Omental fat pad (tissue), 4 donors: ENCODE measurements at places on chromosomes 4 and X. TPM values are rescaled to one million over a fixed set of nuclear protein-coding genes. Genes with fewer than 3 reads are reported as not detected.

DNA sequence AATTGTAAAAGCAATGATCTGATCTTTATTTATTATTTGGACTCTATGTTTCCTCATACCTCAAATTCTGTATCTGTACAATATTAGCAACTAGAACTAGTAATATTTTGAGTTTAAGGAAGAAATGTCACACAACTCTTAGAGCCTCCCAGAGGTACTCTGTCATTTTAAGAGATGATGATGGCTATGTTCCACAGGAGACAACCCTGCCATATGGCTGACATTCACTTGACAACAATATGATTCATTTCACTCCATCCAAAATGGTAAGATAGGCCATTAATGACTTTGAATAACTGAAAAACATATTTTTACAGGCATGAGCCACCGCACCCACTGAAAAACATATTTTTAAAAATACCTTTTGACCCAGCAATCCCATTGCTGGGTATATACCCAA is 190.3 kb downstream of the MAML3 start:
- DNase-seq = no peak

Gene MAPK10
- 51.3 TPM for total RNA-seq

DNA sequence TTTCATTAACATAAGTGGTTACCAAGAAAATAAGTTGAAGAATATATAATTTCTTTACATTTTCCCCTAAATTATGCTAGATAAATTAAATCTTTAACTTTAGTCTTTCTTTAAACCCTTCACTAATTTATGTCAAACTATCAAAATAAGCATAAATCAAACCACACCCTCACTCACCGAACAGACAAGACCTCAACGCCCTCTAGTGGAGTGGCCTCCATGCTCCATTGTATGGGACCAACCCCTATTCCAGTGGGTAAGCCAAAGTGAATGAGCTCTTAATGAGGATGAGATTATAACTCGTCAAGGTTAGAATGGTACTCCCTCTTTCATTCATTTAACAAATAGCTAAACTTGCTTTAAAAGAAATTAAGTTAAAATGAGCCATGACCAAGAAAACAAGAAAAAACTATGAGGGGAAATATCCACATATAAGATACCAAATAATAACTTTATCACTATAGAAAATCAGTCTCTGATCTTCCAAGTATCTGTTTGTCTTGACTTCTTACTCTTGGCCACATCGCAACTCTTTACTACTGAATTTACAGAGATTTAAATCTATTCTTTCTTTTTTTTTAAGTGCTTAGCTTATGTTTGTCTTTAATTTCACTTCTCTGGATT is 15.6 kb upstream of the BBS12 start:
- peak; percentile 64 for DNase-seq

DNA sequence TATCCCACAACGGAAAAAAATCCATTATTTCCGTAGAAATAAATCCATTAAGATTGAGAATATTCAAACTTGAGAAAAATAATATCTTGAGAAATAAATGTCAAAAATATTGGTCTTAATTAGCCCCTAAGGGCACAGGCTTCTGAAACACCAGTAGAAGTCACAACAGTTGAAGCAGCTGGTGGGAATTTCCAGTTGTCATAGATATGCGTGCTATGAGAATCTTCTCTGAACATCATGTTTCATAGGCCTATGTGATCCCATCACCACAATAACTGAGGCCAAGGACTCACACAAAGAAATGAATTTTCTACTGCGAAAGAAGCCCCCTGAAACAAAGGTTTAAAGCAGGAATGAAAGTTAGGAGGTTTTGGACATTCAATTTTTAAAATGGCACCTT is 292.0 kb downstream of the DTHD1 start:
- no peak for DNase-seq

- no peak for DNase-seq
These were observed 30.1 kb downstream of the TEX13A start for GRCh38 chrX:105190252-105190853.

- DNase-seq = no peak
These were observed 72.6 kb downstream of the METTL14 start for GRCh38 chr4:118757761-118758251.

Gene OTUD6A
- total RNA-seq = not detected

DNA sequence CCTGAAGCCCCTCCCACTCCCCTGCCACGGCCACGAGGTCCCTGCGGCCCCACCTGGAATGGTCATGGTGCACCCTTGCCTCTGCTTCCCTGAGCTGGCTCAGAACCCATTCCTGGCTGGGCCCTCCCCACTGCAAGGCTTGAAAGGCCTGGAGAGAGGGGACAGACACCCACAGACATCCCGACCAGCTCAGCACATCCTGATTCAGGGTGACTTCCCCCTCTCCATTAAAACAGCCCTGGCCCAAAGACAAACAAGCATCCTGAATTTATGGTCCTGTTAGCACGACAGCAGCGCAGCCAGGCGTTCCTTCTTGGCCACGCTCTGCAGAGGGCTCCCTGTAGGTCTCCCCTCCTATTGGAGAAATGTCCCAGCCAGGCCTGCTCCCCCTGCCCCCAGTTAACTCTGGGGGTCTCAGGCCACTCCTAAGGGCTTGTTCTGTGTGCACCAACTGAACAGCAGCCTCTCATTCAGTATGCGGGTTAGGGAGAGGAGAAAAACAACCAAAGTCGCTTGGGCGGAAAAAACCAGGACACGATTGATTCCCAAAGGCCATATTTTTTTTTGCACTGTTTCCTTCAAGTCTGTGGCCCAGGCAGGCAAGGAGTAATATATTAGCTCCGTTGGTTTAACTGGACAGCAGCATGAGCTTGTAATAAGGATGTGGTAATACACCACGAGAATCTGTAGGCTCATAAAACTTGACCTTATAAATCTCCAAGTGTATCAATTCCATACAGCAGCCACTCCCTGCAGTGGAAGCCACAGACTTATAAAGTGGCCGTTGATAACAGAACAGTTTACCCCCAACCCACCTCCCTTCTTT is 106.7 kb upstream of the MSX1 start:
- no peak for DNase-seq

- no peak for DNase-seq
These were observed 13.9 kb downstream of the ZAR1 start for GRCh38 chr4:48504026-48504330.

DNA sequence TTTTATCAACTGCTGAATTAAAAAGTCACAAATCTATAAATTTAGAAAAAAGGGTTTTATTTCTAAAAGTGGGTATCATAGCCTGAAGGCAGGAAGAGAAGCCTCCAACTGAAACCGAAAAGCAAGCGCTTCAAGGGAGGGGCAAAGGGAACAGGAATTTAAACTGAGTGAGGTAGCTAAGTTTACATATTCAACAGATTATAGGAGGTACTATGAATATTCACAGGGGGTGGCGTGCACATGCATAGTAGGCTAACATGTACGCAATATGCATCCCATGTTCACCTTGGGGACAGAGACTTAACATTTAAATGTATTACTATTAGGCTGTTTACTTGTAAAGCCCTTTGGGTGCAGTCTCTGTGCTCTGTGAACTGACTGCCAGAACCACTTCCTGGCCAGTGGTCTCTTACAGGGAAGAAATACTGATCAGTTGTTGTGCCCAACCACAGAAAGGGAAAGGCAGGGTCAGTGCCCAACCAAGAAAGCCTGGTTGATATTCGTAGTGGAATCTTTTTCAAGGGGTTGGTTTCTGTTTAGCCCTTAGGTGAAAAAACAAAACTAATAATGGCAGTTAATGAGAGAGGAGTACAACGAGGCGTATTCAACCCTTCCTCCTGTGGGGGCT is 168.7 kb upstream of the GALNTL6 start:
- DNase-seq = no peak

- no peak for DNase-seq
These were observed 520.4 kb downstream of the NLGN4X start for GRCh38 chrX:5708251-5708650.

Gene BANK1
- total RNA-seq = 6.1 TPM

DNA sequence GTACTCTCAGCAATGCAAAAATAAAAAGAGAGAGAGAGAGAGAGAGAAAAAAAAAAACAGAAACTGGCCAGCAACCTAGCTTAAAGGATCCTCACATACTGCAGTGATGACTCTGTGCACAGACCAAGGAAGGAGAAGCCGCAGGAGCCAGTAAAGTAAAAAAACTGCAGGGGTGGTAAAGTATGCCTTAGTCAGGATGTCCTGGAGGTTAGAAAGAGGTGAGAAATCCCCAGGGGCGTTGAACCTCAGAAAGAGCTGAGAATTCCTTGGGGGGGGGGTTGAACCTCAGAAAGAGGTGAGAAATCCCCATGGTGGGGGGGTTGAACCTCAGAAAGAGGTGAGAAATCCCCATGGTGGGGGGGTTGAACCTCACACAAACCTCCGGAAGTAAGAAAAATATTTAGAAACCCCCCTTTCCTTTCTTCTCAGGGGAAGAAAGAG is 48.0 kb downstream of the MAGEA9 start:
- DNase-seq = no peak

DNA sequence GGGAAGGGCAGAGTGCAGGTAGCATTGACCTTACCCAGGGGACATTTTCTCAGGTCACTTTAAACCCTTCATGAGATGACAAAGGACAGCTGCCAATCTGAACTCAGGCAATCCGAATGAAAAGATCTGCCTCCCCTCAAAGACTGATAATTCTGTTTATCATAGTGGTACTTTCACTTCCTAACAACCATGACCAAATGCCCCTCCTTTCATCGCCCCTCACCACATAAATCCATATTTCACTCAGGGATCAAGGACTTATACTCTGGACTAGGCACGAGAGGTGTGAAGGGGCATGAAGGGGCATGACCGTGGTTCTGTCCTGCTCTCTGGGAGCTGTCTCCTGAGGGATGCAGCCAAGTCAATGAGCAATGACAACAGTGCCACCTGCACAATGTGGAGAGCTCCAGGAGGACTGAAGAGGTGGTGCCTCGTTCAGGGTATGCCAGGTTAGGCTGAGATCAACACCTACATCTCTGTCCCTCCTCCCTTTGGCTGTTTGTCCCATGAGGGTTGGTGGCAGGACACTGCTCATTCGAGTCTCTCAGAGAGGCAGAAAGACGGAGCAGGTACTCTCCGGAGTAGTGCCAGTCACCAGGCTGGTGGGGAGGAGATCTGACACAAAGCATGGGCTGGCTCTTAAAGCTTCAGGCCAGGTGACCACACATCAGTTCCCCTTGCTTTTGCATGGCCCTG is 12.5 kb downstream of the HS3ST1 start:
- DNase-seq = no peak
